ENCODE measurements at places on chromosomes 3 and 15.

- no peak for DNase-seq
Observed at GRCh38 chr3:14660942-14661341, 9.4 kb downstream of the CCDC174 start.

- no peak for DNase-seq
Observed at GRCh38 chr3:7388026-7388425, 527.1 kb downstream of the GRM7 start.

DNA sequence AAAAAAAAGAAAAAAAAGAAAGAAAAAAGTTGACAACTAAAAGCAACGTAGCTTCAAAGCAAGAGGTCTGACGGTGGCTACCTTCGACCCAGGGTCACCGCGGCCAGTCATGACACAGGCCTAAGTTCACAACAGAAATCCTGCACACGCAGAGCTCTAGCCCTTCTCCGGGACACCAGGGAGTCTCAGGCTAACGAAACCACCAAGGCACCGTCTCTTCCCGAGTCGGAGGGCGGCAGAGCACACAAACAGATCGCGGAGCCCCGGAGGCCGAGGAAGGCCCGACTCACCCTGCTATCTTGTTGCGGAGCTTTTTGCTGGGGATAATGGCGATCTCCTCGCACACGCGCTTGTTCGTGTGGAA is 584 bp downstream of the RPS17 start:
- DNase-seq = no peak

DNA sequence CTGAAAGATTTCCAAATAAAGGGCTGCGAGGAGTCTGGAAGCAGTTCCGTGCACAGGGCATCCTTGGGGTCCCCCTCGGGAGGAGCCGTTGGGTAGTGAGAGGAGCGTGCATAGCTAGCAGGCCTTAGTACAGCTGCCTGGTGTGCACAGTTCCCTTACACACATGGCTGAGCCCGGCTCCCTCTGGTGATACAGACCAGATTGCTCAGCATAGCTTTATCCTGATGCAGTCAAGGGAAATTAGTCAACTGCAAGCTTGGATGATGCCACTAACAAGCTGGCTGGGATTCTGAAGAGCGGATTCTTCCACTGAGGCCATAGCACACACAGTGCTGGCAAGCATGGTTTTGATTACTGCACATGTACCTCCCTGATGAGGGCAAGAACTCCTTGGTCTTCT is 349.4 kb downstream of the LRTM1 start:
- DNase-seq = peak; percentile 39

GRCh38 chr3:165505657-165506056 is 309.5 kb upstream of the SLITRK3 start:
- DNase-seq = no peak

DNA sequence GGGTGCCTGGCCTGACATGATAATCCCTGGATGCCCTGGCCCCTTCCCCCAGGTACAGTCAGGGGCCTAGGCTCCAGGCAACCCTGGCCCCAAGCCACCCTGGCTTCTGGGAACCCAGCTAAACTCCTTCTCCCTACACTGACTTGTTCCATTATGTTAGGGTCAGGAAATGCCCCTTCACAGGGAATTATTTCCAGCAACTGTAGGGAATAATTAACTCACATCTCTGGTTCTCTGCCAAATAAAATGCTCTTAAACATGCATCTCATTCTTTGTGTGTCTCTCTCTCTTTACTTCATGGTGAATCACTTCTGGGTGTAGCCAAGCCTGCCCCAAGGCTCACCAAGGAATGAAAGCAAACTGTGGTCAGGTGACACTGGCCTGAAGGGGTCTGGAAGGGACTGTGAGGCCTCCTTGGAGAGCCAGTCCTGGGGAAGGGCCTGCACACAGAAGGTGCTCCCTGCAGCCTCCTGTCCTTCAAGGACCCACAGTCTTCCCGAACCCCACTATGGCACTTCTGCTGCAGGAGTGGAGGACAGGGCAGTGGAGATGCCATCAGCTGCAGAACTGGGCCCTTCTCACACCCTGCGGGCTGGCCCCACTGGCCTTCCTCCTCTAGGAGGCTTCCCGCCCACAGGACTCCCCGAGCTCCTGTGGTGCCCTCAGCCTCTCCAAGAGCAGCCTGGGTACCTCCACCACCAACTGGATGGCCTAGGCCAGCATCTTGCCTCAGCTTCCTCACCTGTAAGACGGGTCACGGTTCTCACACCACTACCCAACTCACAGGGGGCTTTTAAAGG is 17.6 kb downstream of the TKT start:
- DNase-seq = no peak

DNA sequence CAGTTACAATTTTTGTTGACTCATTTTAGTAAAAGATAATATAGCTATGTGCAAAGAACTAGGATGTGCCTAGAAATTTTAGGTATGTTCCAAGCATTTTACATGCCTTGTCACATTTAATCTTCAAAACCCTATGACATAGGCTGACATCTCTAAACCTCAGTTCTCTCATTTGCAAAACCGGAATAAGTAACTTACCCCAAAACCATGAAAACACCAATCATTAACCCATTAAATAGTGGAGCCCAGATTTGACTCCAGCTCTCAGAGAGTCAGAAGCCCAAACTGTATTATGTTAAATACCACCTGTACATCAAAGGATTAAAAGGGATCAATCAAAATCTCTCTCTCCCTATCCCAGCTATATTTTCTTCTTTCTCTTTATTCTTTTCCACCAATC is 36.6 kb downstream of the GSK3B start:
- no peak for DNase-seq

DNA sequence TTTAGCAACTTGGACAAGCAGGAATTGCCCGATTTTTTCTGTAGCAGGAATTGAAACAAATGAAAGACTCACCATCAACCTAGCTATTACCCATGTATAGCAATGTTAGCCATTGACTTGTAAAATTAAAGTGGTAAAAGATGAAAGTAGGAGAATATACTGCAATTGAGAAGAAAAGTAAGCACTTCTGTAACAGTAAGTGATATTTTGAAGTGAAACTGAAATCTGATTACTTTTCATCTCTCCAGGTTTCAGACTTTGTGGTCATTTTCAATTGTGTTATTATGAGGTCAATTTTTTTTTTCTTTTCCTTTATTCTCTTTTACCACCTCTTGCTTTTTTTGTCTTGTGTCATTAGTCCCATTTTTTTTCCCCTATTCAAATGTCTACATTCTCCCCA is 1078.2 kb downstream of the ZPLD1 start:
- no peak for DNase-seq

DNA sequence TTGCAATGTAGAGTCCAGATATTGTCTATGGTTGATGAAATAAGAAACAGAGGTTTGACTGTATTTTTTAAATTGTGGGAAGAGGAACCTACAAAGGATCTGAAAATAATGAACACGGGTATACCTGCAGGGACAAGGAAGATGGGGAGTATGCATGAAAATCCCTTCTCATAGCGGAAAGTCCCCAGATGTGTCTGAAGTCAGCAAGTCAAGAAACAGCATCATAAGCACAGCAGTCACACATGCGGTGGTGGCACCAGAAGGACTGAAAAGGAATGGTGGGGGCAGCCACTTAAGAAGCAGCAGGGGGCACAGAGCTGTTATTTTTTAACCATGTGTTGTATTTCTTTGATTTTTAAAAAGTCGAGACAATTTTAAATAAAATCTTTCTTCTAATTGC is 4.7 kb downstream of the MRPS11 start:
- DNase-seq = no peak

GRCh38 chr3:119211803-119212202 is 28.9 kb downstream of the B4GALT4 start:
- no peak for DNase-seq

DNA sequence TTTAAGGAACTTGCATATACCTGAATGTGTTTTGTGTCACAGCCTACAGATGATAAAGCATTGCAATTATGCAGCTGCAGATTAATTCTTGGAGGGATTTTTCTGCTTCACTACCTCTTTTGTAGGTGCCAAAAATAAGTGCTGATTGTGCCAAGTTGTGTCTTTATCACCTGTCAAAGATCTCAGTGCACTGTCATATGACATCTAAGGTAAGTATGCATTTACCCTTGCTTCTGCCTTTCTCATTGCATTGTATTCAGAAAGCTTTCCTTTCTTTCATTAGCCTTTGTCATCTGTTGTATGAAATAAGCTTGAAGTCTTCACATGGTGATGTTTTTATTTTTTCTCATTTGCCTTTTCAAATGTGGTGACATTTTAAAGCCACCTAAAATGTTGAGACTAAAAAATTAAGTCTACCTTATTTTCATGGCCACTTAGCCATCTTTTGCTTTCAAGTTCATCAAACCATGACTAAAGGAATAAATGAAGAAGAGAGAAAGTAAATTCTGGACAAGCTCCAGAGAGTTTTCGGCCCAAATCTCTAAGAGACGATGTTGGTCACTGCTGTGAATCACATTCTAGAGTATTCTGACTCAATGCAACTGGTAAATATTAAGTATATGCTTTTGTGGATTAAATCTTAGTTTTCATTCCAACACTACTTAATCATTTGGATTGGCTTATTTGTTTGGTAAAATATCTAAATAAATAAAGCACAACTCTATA is 381.8 kb upstream of the EPHA3 start:
- no peak for DNase-seq

DNA sequence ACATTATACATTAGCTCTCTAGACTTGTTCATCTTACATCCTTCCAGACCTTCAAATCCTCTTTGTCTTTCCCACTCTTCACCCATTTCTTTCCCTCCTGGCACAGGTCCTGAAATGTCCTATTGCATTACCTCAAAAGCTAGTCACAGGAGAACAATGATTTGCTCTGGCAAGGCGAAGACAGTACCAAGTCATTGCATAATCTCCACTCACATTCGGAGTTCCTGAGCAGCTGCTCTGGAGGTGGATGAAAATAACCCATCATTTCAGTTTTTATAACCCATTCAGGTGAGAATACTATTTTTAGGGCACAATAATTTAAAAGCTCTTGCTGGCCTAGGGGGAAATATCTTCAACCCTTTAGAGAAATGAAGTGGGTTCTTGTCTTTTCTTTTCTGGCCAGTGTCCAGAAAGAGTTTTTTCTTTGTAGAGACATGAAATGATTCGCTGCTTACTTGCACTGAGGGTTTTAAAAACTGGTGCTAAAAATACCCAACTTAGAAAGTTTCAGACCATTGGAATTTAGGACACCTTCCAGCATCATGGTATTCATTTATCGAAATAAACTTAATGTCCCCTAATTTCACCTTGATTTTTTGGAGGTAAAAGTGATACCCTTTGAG is 23.4 kb upstream of the DYNC1LI1 start:
- no peak for DNase-seq

GRCh38 chr3:109098079-109098644 is 19.8 kb downstream of the MORC1 start:
- DNase-seq = peak; percentile 13

- peak; percentile 31 for DNase-seq
Observed at GRCh38 chr3:126927846-126928245, 55.1 kb upstream of the PLXNA1 start.

DNA sequence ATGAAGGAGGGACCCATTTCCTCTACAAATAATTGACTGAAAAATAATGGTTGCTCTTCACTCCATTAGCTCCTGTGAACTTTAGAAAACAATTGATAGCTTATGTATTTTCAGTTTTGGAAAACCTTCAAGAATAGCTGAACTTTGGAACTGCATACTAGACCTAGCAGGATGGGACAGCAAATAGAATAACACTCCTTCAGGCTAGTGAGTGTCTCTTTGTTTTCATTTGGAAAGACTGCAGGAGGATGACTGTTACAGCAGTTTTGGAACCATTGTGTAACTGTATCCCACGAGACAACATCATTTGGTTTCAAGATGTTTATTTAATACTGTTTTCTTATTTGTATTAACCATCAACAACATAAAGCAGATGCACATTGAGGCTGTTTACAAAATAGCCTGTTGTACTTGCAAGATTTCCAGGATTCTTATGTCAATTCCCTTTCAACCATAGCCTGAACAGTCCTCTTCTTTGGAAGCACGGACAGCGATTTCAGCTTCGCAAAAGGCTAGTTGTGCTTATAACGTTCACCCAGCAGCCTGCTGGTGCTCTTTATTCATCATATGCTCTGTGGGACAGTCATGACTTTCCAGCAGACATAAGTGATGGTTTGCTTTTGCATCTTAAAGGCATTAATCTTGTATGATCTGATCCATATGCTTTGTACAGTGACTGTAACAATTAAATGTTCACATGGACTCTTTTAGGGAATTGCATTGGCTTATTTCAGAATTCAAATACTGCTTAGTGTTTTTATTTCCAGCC is 335.5 kb downstream of the IL5RA start:
- DNase-seq = no peak

Measured in BE2C (cell line).